Mesothelial cell of epicardium (in vitro differentiated cells): ENCODE measurements at places on chromosomes 13 and 19. TPM values are rescaled to one million over a fixed set of nuclear protein-coding genes. Genes with fewer than 3 reads are reported as not detected.

- no peaks in the 10 kb centered on the region for H3K36me3 ChIP-seq
- DNase-seq = no peak
- peaks cover 25% of the 10 kb centered on the region for H3K4me1 ChIP-seq
- H3K27ac ChIP-seq = no peak overlapping the region
- H3K27me3 ChIP-seq = no peaks in the 10 kb centered on the region
Measured at GRCh38 chr19:31601855-31602254, 252.6 kb upstream of the TSHZ3 start.

DNA sequence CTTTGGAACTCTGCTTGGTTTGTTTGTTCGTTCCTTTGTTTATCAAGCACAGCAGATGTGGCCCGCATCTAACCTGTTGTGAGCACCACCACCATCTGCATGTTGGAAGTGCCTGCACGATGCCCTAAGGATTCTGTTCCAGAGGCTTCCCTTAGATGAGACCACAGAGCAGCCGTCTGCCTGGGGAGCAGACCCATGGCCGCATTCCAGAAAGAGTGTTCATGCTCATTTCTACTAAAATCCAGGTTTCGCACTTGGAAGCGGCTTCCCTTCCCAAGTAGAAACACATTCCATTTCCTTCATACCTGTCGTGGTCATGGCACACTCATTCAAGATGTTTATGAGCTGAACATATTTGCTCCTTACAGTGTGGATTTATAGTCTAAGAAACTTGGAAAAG is 27.2 kb downstream of the COL4A2 start:
- no peaks in the 10 kb centered on the region for H3K27me3 ChIP-seq
- H3K27ac ChIP-seq = no peak overlapping the region
- H3K4me1 ChIP-seq = peaks cover 23% of the 10 kb centered on the region
- peaks cover 41% of the 10 kb centered on the region for H3K36me3 ChIP-seq
- no peak overlapping the region for H3K4me3 ChIP-seq

DNA sequence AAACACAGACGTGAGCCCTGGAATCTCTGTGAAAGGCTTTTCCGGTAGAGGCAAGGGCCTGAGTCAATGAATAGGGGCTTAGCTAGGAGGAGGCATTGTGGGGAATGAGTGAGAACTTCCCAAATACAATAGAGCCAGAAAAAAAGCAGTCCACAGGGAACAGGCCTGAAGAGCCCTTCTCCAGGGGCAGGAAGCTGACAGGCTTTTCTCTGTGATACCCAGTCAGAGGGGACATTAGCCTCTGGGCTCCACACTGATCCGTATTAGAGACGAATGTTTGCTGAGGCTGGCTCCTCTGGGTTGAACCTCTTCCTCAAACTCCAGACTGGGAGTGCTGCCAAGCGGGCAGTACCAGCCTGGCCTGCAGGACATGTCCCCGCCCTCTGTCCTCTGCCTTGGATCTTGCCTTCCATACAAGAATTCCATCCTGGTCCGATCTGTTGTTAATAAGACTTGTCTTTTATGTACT is 2.3 kb downstream of the DHRS12 start:
- H3K27me3 ChIP-seq = no peaks in the 10 kb centered on the region
- DNase-seq = no peak
- no peak overlapping the region for H3K4me3 ChIP-seq
- no peaks in the 10 kb centered on the region for H3K36me3 ChIP-seq

DNA sequence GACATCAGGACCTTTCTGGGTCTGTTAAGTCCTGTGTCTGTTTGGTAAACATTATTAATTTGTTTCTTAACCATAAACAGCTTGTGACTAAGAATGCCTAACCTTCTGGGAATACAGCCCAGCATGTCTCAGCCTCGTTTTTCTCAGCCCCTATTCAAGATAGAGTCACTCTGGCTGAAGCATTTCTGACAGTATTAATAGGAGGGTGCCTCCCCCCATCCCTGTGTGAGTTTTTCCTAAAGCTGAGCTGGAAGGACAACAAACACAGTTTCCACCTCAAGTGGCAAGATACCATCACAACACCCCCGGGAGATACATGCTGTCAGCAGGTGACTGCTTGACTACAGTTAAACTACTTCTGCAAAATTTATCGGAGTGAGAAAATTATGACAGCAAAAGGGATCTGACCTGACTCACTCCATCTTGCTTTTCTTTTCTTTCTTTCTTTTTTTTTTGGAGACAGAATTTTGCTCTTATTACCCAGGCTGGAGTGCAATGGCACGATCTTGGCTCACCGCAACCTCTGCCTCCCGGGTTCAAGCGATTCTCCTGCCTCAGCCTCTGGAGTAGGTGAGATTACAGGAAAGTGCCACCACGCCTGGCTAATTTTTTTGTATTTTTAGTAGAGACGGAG is 59.3 kb upstream of the ABCC4 start:
- H3K4me3 ChIP-seq = no peak overlapping the region
- H3K27ac ChIP-seq = no peak overlapping the region
- H3K36me3 ChIP-seq = no peaks in the 10 kb centered on the region
- H3K27me3 ChIP-seq = no peaks in the 10 kb centered on the region
- H3K4me1 ChIP-seq = peaks cover 1% of the 10 kb centered on the region
- no peak for DNase-seq

Gene SYCN
- not detected in 3 replicates for total RNA-seq

Gene SMIM44
- total RNA-seq = not detected in 3 replicates

Gene HMG20B
- total RNA-seq = 89.5 to 94.9 TPM (median 93.9 TPM) in 3 replicates

DNA sequence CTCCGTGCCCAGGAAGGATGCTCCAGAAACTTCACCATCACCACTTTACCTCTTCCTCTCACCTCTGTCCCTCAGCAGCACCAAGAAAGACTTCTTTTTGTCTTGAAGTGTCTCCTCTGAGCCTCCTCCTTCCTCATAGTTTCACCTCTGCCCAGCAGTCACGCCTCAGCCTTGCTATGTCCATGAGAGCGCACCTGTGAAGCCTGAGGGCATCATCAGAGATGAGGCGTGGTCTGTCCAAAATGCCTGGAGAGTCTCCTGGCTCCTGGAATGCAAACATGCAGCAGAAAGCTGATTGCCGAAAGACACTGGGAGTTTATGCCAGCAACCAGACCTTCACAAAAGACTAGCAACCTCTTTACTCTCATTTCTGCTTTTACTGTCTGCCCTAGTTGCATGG is 336.6 kb downstream of the TEX29 start:
- DNase-seq = no peak
- peaks cover 68% of the 10 kb centered on the region for H3K27me3 ChIP-seq
- H3K4me3 ChIP-seq = no peak overlapping the region
- no peak overlapping the region for H3K27ac ChIP-seq
- no peaks in the 10 kb centered on the region for H3K36me3 ChIP-seq
- no peaks in the 10 kb centered on the region for H3K4me1 ChIP-seq

GRCh38 chr13:28538932-28539331 is 44.0 kb upstream of the FLT1 start:
- peaks cover 2% of the 10 kb centered on the region for H3K4me1 ChIP-seq
- no peak overlapping the region for H3K27ac ChIP-seq
- DNase-seq = no peak
- no peak overlapping the region for H3K4me3 ChIP-seq

- peak; percentile 79 for DNase-seq
- H3K27me3 ChIP-seq = no peaks in the 10 kb centered on the region
- no peaks in the 10 kb centered on the region for H3K36me3 ChIP-seq
- H3K4me3 ChIP-seq = peak overlapping the region; percentile 65
Measured at GRCh38 chr19:13163609-13164342, 13.6 kb downstream of the IER2 start.
